ENCODE measurements at places on chromosomes 7 and 10.
A peak's percentile ranks its signal among the peaks of the same experiment; 100 is the strongest.

- no peak for DNase-seq
These were observed 116.4 kb upstream of the NANOS1 start for GRCh38 chr10:118912961-118913600.

DNA sequence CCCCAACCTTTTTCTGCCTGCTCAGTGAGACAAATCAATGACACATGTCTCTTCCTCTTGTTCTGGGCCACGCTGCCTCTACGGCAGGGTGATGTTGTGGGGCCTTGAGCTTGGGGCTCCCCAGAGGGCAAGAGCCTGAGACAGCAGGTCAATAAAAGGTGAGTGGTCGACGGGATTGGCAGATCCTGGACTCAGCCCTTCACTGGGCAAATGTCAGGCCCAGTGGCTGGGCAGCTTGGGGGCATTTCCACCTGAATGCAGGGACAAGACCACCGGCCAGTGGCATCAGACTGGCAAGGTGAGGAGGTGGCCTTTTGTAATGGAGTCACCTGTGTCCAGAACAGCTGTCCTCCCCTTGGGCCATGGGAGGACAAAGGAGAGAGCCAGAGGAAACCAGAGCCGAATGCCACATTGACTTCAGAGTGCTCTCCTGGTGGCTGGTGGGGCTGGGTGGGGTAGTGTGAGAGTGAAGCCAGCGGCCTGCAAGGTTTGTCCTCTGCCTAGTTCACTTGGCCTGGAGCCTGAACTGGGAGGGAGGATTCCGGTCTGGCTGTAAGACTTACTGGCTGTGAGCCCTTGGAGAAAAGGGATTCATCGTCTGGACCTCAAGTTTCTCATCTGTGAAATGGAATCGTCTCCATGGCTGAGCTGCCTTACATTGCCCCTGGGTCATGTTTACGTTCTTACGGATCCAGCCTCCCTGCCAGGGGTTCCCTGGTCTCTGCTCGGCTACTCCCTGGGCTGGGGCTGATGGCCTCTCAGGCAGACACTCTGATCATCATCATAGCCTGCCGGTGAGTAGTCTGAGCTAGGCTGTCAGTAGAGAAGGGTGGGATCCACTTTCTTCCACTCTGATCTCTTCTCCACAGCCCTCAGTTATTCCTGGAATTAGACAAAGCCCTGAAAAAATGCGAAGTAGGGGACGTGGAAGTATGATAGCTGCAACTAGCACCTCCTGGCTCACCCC lies 25.4 kb upstream of the CRHR2 start:
- no peak for DNase-seq

DNA sequence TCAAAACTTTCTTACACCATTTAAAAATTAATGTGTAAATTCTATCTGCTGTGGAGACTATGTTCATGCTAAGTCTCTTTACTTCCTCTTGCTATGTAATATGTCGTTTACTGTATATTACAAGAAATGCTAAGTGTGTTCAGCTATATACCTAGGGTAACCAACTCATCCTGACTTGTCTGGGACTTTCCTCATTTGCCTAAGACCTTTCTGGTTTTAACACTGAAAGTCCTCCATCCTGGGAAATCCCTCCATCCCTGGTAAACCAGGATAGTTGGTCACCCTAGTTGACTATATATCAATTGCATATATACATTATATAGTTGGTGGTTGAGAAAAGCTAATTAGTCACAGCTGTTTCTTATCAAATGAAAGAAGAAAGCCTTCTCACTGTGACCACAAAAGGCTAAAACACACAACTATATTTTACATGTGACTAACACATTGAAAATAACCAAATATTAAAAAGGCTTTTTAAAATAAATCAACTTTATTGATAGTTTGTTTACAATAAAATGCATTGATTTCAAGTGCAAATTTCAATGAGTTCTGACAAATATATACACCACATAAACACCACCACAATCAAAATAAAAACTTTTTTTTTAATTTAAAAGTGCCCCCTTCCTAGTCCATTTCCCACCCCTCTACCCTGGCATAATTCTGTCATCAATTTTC lies 167.7 kb upstream of the INHBA start:
- DNase-seq: no peak

GRCh38 chr10:93945819-93946218 lies 47.9 kb upstream of the PLCE1 start:
- DNase-seq: no peak

GRCh38 chr7:117014673-117015133 lies 61.4 kb downstream of the ST7 start:
- peak; percentile 52 for DNase-seq

GRCh38 chr10:31426401-31426800 lies 107.4 kb downstream of the ZEB1 start:
- DNase-seq: no peak

- DNase-seq: no peak
These were observed 194.0 kb downstream of the HDAC9 start for GRCh38 chr7:18689551-18689950.

- no peak for DNase-seq
These were observed 51.8 kb upstream of the BET1 start for GRCh38 chr7:94055963-94056362.

GRCh38 chr10:122302315-122302714 lies 31.2 kb downstream of the BTBD16 start:
- no peak for DNase-seq

- no peak for DNase-seq
These were observed 129.9 kb downstream of the KBTBD2 start for GRCh38 chr7:32761451-32762205.

- peak; percentile 67 for DNase-seq
These were observed 95.7 kb downstream of the DNAJB6 start for GRCh38 chr7:157432541-157432956.

GRCh38 chr10:73653701-73654100 lies 2.1 kb downstream of the SYNPO2L start:
- DNase-seq: no peak

GRCh38 chr7:44284881-44285541 lies 40.4 kb downstream of the CAMK2B start:
- peak; percentile 36 for DNase-seq

GRCh38 chr7:108408296-108408991 lies 47.8 kb downstream of the NRCAM start:
- DNase-seq: no peak

GRCh38 chr7:146993764-146994163 lies 877.2 kb downstream of the CNTNAP2 start:
- no peak for DNase-seq

- no peak for DNase-seq
These were observed 2.2 kb upstream of the ACHE start for GRCh38 chr7:100897772-100898454.

DNA sequence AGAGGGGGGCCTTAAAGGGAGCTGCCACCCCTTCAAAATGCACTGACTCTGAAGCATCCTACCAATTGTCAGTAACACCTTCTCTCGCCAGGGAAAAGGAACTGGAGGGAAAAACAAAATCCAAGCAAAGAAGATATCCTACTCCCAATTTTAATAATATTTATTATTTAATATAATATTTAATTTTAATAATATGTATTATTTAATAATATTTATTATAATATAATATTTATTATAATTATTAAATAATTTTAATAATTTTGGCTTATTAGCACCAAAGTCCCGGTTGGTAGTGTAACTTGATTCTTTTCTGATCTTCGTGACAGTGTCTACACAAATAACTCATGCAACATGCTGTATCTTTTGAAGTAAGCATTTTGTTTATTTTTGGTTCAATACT lies 58.6 kb upstream of the AGBL3 start:
- DNase-seq: no peak

DNA sequence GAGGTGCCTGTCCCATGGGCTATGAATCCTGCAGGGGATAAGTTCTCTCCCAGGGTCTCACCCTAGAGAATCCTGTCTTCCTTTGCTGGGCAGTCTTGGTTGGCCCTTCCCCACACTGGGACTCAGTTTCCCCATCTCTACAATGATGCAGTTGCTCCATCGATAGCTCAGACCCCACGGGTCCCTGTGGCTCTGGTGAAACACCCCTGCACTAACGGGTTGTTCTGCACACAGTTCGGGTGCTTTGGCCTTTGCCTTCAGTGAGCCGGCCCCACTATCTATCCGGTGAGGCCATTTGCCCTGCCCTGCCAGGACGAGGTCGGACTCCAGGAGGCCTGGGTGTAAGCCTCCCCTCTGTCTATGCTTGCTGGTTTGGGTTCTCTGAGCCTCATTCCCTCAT lies 76.5 kb upstream of the PCBD1 start:
- DNase-seq: no peak

GRCh38 chr7:77855371-77856083 lies 57.0 kb downstream of the PHTF2 start:
- DNase-seq: no peak

DNA sequence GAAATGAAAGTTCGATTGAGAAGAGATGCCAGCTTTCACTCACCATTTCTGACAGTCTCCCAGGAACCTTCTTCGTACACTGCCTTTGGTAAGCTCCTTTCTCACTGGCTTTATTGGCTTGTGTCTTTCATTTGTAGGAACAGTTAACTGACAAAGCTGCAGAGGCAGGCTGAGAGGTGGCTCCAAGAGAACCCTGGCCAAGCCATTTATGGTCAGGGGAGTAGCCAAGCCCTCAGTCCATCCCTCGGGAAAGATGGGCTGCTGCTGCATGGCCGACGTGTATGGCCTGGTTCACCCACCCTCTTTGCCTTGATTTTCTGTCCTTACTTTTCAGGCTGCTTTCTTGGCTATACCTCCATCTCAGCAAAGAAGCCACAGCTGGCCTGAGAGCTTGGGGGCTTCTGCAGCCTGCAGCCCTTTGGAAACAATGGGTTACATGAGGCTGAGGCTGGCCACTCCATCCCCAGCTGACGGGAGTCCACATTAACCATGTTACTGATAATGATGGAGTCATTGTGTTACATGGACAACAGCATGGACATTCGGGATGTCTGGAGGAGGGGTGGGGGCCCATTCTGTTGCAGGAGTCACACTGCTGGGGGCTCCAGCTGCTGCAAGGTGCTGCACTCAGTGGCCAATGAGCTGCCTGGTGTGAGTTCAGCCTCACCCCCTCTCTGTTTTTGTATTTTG lies at the start of gene OPALIN:
TSS of gene OPALIN (minus strand) at position 152 of the 690 bp plus-strand sequence. CDS start at position 46, 106 bp downstream.
- no peak for DNase-seq

- DNase-seq: no peak
These were observed 1.8 kb upstream of the OPN4 start for GRCh38 chr10:86652361-86653202.

GRCh38 chr7:77679608-77680007 lies 16.7 kb upstream of the RSBN1L start:
- no peak for DNase-seq

GRCh38 chr10:60910543-60910942 lies 33.4 kb downstream of the RHOBTB1 start:
- DNase-seq: no peak

GRCh38 chr10:6973899-6974298 lies 393.8 kb upstream of the PRKCQ start:
- no peak for DNase-seq

GRCh38 chr7:36486336-36486735 lies 96.7 kb downstream of the ANLN start:
- DNase-seq: no peak

DNA sequence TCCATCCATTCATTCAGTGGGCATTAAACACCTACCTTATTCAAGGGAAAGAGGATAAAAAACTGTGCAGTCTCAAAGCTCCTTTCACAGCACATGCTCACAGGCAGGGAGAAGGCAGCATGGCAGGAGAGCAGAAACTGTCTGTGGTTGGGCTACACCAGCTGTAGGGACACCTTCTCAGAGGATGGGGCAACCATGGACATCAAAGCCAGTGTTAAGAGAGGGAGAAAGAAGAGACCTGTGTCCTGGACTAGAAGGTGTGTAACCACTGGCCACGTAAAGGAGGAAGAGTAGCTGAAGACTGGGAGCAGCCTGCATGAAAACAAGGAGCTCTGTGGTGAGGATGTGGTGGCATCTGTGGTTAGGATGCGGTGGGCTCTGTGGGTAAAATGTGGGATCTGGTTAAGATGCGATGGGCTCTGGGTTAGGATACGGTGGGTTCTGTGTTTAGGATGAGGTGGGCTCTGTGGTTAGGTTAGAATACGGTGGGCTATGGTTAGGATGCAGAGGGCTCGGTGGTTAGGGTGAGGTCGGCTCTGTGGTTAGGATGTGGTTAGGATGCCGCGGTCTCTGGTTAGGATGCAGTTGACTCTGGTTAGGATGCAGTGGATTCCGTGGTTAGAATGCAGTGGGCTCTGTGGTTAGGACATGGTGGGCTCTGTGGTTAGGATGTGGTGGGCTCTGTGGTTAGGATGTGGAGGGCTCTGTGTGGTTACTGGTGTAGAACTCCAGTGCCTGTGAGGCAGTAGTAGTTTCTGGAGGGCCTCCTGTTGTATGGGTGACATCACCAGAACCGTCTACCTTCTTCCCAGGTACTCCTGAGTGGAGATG lies 197.6 kb downstream of the WDR37 start:
- peak; percentile 25 for DNase-seq

GRCh38 chr10:51617576-51618235 lies 81.7 kb downstream of the CSTF2T start:
- DNase-seq: no peak

DNA sequence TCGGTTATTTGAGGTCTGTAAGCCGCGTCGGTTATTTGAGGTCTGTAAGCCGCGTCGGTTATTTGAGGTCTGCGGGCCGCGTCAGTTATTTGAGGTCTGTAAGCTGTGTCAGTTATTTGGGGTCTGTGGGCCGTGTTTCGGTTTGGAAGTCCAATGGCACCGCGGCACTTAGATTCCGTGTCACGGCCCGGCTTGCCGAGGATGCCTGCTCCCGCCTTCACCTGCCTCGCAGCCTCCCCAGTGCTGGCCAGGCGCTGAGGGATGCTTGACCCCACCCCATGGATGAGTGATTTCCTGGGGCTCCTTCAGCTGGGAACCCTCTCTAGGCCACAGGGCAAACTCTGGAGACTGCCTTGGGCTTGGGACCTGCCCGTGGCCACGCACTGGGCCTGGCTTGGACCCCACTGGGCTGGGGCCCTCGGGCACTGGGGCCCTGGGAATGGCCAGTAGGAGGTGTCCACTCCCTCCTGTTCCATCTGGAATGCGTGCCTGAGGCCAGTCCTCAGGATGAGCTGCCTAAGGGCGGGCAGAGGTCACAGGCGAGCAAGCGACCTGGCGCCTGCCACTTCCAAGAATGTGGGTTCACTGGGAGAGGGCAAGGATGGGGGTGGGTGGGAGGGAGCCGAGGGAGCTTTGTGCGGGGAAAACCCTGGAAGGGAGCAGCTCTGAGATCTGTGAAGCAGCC lies 25.6 kb downstream of the ADGRA1 start:
- DNase-seq: no peak

DNA sequence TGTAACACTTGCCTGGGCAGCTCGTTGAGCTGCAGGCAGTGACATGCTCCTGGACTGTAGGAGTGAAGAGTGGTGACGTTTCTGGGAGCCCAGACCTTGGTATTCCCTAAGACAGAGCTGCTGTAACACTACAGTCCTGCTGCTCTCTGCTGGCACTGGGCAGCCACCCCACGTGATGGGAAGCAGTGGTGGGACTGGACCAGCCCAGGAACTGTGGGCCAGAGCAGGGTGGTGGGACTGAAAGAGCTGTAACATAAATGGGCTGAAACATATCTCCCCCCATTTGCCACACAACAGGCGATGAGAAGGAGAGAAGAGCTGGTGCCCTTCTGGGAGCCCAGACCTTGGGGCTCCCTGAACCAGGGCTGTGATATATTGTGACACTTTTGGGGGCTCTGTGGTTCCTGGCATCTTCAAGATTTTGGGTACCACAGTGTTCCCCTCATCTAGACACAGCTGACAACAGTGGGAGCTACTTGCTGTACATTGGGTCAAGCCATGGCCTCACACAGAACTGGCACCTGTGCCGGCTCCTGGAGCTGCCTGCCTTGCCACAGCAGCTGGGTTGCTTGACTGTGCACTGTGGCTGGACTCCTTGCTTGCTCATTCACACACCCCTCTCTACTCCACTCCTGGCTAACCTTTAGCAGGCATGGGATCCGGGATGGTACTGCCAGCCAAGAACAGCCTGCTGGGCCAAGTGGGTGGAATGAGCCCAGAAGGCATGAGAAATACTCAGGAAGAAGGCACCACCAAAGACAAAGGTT lies 161.3 kb upstream of the PCDH15 start:
- no peak for DNase-seq

GRCh38 chr10:42177077-42177792 lies 461.1 kb downstream of the ZNF33B start:
- DNase-seq: no peak
